Fibroblast of lung (primary cell): ENCODE measurements at places on chromosomes 7 and 10. TPM values are rescaled to one million over a fixed set of nuclear protein-coding genes. Genes with fewer than 3 reads are reported as not detected.
A peak's percentile ranks its signal among the peaks of the same experiment; 100 is the strongest.

- H3K27me3 ChIP-seq = no peaks in the 10 kb centered on the region
- H3K27ac ChIP-seq = no peak overlapping the region
- no peaks in the 10 kb centered on the region for H3K4me1 ChIP-seq
- H3K4me3 ChIP-seq = no peak overlapping the region
Observed at GRCh38 chr7:70242826-70243225, 644.6 kb downstream of the AUTS2 start.

BAIAP2L1 gene
- total RNA-seq = 2.8 and 5.3 TPM in 2 replicates

SPACDR gene
- total RNA-seq = under 0.01 and 0.50 TPM in 2 replicates

GRCh38 chr7:131011976-131012375, 278.0 kb upstream of the KLF14 start:
- H3K27me3 ChIP-seq = no peaks in the 10 kb centered on the region
- no peaks in the 10 kb centered on the region for H3K36me3 ChIP-seq
- peak; percentile 93 for DNase-seq
- peaks cover 45% of the 10 kb centered on the region for H3K4me1 ChIP-seq

DNA sequence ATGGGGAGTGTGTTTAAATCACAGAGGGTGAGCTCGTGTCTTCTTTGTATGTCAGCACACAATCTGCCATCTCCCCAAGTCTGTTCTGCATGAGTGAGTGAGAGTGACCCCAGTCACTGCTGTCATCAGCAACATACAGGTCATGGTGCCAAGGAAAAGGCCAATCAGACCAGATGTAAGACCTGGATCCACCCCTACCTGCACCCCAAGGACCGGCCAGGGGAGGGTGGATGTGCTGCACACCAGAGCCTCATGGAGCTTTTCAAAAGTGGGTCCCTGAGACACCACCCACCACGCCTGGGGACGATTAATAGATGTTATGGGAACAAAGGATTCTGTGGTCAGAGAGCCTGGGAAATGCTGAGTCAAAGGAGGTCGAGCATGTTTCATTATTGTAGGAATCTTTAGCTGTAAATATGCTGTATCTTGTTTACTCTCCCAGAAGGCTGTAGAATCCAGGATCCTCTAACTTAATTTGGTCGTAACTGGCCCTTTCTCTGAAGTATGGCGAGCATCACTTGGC, 420.5 kb downstream of the RPS24 start:
- H3K36me3 ChIP-seq = no peaks in the 10 kb centered on the region
- no peak overlapping the region for H3K27ac ChIP-seq
- no peak overlapping the region for H3K4me3 ChIP-seq

UCN3 gene
- not detected in 2 replicates for total RNA-seq

DNA sequence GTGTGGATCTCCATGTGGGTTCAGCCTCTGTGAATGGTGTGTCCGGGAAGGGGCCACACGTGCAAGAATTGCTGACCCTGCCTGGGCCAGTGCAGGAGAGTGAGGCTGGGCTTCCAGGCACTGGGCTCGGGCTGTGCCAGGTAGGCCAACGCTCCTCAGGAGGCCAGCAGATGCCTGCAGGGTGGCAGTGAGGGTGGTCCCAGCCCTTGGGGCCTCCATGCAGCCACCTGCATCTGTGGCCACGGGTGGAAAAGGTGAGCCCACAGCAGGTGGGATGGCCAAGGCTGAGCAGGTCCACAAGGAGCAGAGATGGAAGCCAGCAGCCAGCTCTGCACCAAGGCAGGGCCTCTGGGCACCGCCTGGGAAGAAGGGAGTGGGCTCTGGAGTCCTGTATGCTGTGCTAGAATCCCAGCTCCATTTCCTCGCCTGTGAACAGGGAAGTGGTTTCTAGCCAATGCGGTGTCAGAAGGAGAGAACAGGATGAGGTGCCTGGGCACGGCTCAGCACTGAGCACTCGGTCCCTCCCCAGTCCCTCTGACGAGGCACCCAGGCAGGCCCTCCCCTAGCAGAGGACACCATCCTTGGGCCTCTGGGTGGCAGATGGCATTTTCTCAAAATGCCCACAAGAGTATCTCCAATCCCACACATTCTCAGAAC, 31.1 kb upstream of the RET start:
- H3K27me3 ChIP-seq = no peaks in the 10 kb centered on the region
- H3K36me3 ChIP-seq = no peaks in the 10 kb centered on the region
- H3K4me3 ChIP-seq = no peak overlapping the region
- DNase-seq = no peak
- H3K4me1 ChIP-seq = no peaks in the 10 kb centered on the region
- no peak overlapping the region for H3K27ac ChIP-seq

DNA sequence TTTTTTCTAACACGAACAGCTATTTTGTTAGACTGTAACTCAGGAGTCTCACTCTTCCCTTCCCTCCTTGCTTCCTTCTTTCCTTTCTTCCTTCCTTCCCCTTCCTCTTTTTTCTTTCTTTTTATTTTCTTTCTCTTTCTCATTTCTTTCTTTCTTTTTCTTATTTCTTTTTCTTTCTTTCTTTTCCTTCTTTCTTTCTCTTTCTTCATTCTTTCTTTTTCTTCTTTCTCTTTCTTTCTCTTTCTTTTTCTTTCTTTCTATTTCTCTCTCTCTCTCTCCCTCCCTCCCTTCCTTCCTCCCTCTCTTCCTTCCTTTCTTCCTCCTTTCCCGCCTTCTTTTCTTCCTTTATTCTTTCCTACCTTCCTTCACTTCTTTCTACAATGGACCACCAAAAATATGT, 1443.0 kb upstream of the LRRTM3 start:
- H3K27ac ChIP-seq = no peak overlapping the region
- H3K36me3 ChIP-seq = no peaks in the 10 kb centered on the region
- H3K27me3 ChIP-seq = no peaks in the 10 kb centered on the region
- no peak overlapping the region for H3K4me3 ChIP-seq

CCL26 gene
- total RNA-seq = 1.2 and 1.3 TPM in 2 replicates

DNA sequence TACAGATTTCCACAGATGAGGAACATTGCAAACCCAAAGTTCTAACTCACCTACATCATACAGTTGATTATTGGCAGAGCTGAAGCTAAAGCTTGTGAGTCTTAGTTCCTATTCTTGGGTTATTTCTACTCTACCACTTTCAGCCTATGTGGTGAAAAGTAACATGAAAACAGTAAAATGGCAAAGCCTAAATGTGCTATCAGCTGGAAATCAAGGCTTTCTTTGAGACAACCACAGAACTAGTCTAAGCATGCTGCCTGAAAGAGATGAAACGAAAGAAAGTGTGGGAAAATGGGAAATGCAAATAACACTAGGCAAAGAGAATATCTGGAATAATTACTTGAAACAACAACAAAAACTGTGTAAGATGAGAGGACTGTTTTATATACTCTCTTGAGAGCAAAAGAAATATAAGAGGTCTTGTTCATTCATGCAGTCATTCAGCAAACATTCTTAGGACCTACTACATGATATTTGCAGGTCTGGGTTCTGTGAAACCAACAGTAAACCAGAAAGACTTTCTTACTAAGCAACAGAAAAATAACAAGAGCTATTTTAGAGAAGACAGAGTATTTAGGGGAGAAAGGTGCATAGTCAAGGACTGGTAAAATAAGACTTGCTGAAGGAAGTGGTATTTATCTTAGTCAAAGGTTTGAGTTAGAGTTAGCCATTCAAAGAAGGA, 437.1 kb downstream of the HTR7 start:
- no peak overlapping the region for H3K27ac ChIP-seq
- no peak for DNase-seq
- no peaks in the 10 kb centered on the region for H3K27me3 ChIP-seq
- H3K4me1 ChIP-seq = peaks cover 13% of the 10 kb centered on the region
- no peaks in the 10 kb centered on the region for H3K36me3 ChIP-seq
